Fibroblast of lung (primary cell): ENCODE measurements at places on chromosomes 1 and 21. TPM values are rescaled to one million over a fixed set of nuclear protein-coding genes. Genes with fewer than 3 reads are reported as not detected.

DNA sequence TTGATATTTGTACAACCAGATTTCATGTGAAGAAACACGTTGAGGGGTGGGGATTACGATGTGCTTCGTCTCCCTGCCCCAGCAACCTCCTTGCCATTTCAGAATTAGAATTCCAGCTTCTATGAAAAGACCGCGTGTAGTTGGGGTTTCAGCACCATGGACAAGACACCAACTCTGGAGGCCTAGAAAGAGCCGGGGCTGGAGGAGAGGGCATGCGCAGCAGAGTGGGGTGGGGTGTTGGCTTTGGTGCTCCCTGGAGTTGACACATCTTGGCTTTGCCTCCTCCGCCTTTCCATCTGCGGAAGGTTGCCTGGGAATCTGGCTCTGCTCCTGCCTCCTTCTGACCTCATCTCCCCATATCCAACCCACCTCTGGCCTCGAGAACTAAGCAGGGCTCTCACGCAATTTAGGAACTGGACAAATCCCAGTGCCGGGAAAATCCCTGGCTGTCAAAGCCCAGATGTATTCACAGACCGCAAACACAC is 11.8 kb downstream of the HTR6 start:
- no peak overlapping the region for H3K4me3 ChIP-seq
- DNase-seq: peak; percentile 64
- peaks cover 4% of the 10 kb centered on the region for H3K27me3 ChIP-seq

GRCh38 chr1:112698366-112699310 is 8.3 kb downstream of the RHOC start:
- peaks cover 39% of the 10 kb centered on the region for H3K36me3 ChIP-seq
- H3K27ac ChIP-seq: no peak overlapping the region
- no peak overlapping the region for H3K4me3 ChIP-seq
- DNase-seq: no peak
- H3K4me1 ChIP-seq: peaks cover 29% of the 10 kb centered on the region

The ODF2L gene
- 25.9 and 27.0 TPM in 2 replicates for total RNA-seq

- H3K36me3 ChIP-seq: no peaks in the 10 kb centered on the region
- no peak overlapping the region for H3K4me3 ChIP-seq
- no peaks in the 10 kb centered on the region for H3K27me3 ChIP-seq
Measured at GRCh38 chr1:161952607-161953172, 71.0 kb downstream of the OLFML2B start.

- peak; percentile 57 for DNase-seq
- H3K4me3 ChIP-seq: no peak overlapping the region
- no peaks in the 10 kb centered on the region for H3K36me3 ChIP-seq
Measured at GRCh38 chr1:209527372-209527771, 56.1 kb upstream of the CAMK1G start.

- H3K27ac ChIP-seq: no peak overlapping the region
- H3K36me3 ChIP-seq: no peaks in the 10 kb centered on the region
- H3K4me3 ChIP-seq: no peak overlapping the region
- H3K27me3 ChIP-seq: no peaks in the 10 kb centered on the region
- no peak for DNase-seq
Measured at GRCh38 chr1:229180161-229180560, 90.8 kb upstream of the RAB4A start.

The PDE9A gene
- 1.8 TPM in 2 replicates for total RNA-seq

GRCh38 chr1:13808729-13809131 is 108.7 kb downstream of the PRDM2 start:
- H3K36me3 ChIP-seq: no peaks in the 10 kb centered on the region
- peak; percentile 18 for DNase-seq
- no peaks in the 10 kb centered on the region for H3K4me1 ChIP-seq
- H3K4me3 ChIP-seq: no peak overlapping the region
- no peaks in the 10 kb centered on the region for H3K27me3 ChIP-seq

GRCh38 chr1:168369655-168370054 is 89.0 kb downstream of the TBX19 start:
- no peak overlapping the region for H3K27ac ChIP-seq
- no peak for DNase-seq
- H3K4me3 ChIP-seq: no peak overlapping the region
- no peaks in the 10 kb centered on the region for H3K4me1 ChIP-seq
- no peaks in the 10 kb centered on the region for H3K36me3 ChIP-seq

The ADAMTS4 gene
- total RNA-seq: 0.51 and 1.3 TPM in 2 replicates

The SIM2 gene
- not detected in 2 replicates for total RNA-seq

GRCh38 chr1:6477039-6477820 is 11.3 kb upstream of the TNFRSF25 start:
- no peak overlapping the region for H3K27ac ChIP-seq
- DNase-seq: no peak
- no peaks in the 10 kb centered on the region for H3K4me1 ChIP-seq
